ENCODE measurements at places on chromosomes 4 and X.

DNA sequence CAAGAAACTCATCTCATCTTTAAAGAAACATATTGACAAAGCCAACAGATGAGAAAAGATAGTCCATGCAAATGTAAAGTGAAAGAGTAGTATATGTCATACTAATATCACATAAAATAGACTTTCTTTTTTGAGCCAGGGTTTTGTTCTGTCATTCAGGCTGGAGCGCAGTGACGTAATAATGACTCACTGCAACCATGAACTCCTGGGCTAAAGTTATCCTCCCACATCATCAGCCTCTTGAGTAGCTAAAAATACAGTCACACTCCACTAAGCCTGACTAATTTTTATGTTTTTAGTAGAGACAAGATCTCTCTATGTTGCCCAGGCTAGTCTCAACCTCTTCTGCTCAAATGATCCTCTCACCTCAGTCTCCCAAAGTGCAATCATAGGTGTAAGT is 51.8 kb upstream of the TRAM1L1 start:
- DNase-seq: no peak

DNA sequence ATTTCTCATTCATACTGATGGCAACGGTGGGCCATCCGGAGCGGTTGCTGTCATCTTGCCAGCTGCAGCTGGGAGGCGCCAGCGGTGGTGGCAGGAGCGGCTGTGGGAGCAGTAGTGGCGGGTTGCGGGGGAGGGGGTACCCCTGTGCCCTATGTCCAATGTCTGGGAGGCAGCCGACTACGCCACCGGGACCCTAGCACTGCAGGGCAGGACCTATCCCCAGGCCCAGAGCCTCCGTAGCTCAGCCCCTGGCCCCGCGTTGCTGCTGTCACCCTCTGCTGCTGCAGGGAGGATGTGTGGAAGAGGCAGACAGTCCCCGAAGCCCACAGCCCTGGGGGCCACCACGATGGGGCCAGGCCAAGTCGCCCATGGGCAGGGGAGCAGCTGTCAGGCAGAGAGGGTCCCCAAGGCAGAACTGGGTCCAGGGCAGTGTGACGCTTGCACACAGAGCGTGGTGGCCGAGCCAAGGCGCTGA is 10.0 kb upstream of the SPP1 start:
- no peak for DNase-seq

- no peak for DNase-seq
These were observed 1412.7 kb upstream of the IGFBP7 start for GRCh38 chr4:58522765-58523382.

- DNase-seq: no peak
These were observed 41.9 kb upstream of the APLN start for GRCh38 chrX:129696463-129697155.

DNA sequence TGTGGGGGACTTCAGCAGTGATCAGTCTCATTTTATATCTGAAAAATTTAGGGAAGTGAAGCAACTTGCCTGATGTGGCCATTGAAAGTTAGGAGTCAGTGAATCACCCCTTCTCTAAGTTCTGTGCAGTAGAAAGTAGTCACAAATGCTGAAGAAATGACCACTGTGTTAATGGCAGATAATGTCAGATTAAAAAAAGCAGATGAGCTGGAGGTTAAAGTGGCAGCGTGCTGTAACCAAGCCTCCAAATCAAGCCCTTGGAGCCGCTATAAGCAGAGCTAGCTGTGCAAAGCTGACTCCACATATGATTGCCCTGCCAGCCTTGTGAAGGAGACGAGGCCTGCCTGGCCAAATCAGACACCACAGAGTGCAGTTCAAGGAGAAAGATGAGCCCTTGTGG is 39.2 kb upstream of the PDE5A start:
- DNase-seq: no peak

- DNase-seq: no peak
These were observed 66.3 kb upstream of the MAD2L1 start for GRCh38 chr4:120132935-120133334.

DNA sequence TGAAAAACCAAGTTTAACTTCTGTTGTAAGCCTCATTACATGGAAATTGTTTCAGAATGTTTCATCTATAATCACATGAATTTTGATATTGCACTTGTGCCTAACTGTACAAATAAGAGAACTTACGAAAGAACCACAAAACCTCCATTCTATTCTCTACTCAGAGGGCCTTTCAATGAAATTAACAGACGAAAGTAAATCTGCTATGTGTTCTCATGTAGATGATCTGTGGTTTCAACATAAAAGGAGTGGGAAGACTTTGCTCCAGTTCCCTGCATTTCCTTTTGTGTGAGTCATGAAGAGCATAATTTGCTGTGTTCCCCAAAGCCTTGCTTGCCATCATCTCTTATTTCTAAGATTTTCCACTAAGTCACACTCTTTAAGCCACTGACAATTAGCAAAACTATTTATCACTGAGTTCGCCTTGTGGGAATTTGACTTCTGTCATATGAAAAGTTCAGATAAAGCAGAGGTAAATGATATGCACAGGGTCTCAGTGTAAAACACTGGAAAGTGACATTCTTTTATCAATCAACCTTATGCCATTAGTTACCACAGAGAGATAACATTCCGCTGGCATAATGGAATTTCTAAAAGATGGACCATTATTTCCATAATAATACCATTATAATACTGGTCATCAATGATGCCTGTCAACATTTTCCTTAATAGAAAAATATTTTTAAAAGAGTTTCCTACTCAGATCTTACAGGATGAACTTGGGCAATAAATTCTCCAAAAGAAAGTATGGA is 329.8 kb downstream of the NR3C2 start:
- no peak for DNase-seq

DNA sequence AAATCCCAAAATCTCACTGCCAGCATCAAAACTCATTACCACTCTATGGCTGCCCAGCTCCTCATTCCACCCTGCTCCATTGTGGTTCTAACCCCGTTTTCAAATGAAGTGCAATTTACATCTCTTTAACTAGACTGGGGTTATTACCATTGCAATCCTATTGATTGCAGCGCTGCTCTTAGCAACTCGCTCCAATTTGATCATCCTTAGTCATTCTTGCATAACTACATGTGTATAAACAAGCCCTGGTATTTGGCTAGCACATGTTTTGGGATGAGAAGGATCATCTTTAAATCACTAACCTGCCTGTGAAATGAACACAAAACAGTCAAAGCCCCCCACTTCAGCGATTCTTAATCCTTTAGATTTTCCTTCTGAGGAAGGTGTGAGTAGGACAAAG is 340.1 kb upstream of the PPARGC1A start:
- DNase-seq: no peak

DNA sequence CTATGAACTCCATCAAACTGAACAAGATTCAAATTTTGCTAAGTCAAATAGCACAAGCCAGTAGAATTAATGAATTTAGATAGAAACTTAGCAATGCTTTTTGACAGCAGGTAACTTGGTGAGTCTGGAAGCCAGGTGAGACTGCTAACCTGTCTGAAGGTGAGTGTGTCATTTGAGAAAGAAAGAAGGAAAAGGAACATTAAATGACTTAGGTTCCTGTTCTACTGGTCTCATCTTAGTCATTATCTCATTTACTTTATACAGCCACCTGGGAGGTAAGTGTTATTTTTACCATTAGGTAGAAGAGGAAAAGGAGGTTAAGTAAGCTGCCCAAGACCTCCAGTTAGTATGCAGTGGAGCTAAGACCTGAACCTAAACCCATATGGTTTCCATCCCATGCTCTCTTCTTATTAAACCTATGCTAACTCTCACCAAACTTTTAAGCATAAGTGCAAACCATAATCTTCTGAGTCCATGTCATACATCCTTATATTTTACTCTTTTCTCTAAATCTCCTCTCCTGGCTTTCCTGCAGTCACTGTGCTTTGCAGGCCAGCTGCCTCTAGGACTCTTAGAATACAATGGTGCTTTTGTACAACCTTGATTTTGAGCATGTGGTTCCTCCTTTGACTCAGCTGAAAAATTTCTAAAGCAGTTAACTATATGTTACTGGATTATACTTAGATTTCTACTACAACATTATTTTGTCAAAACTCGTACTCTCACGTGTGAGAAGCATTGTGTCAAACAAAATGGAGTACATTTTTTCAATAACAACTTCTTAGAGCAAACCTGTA is 68.5 kb downstream of the ATP10D start:
- no peak for DNase-seq
